ENCODE measurements at places on chromosomes 2 and 18. TPM values are rescaled to one million over a fixed set of nuclear protein-coding genes. Genes with fewer than 3 reads are reported as not detected.

Gene SF3B1
- 131 TPM for total RNA-seq

Gene ADD2
- 24.0 TPM for total RNA-seq

Gene ANKRD30B
- not detected for total RNA-seq

Gene KIF1A
- 0.83 TPM for total RNA-seq

Gene FBXO15
- total RNA-seq: 0.29 TPM

Gene GPR17
- total RNA-seq: not detected

Gene CHRNG
- not detected for total RNA-seq

Gene TMEM169
- 0.42 TPM for total RNA-seq

Gene YES1
- 21.9 TPM for total RNA-seq

Gene CYP27C1
- 2.7 TPM for total RNA-seq

Gene EPHA4
- 1.2 TPM for total RNA-seq

Gene FAHD2A
- total RNA-seq: 26.0 TPM

Gene GAL3ST2
- total RNA-seq: 0.13 TPM

Gene TCF23
- total RNA-seq: not detected

Gene IL1F10
- total RNA-seq: not detected

Gene FAM237A
- total RNA-seq: not detected

Gene ITGAV
- 80.9 TPM for total RNA-seq

Gene PAIP2B
- 0.30 TPM for total RNA-seq

Gene GRP
- total RNA-seq: not detected

Gene SLC14A1
- not detected for total RNA-seq

Gene ANKRD30BL
- not detected for total RNA-seq

Gene ST3GAL5
- total RNA-seq: 21.4 TPM

Gene DUSP2
- 0.31 TPM for total RNA-seq

Gene REG3A
- total RNA-seq: not detected

Gene PLEK
- total RNA-seq: 0.06 TPM

Gene LRRFIP1
- 65.1 TPM for total RNA-seq

Gene SLC30A3
- total RNA-seq: 3.0 TPM

Gene HJURP
- 64.5 TPM for total RNA-seq

Gene NAT8
- total RNA-seq: not detected

Gene ANKRD29
- 17.4 TPM for total RNA-seq

Gene LINC00305
- not detected for total RNA-seq

Gene CCDC121
- 4.4 TPM for total RNA-seq

Gene MC4R
- not detected for total RNA-seq

Gene NOP58
- 116 TPM for total RNA-seq

Gene GBX2
- 3.0 TPM for total RNA-seq

Gene INHBB
- total RNA-seq: 22.9 TPM

Gene DPP4
- total RNA-seq: 0.69 TPM

Gene LCT
- total RNA-seq: 0.03 TPM

Gene CNTNAP5
- total RNA-seq: not detected

All from A549 treated with GW870086 at 1 μM for 4 hours (cell line).